Stimulated activated CD4-positive, alpha-beta T cell treated with anti-CD3 and anti-CD28 coated beads, Interleukin-12 subunit alpha, Interleukin-12 subunit beta, amount 100 ng/mL, for 24 hours (primary cell): ENCODE measurements at places on chromosomes 11 and 22.

- DNase-seq, result no peak
These were observed 1.5 kb downstream of the SIDT2 start for GRCh38 chr11:117180020-117180419.

DNA sequence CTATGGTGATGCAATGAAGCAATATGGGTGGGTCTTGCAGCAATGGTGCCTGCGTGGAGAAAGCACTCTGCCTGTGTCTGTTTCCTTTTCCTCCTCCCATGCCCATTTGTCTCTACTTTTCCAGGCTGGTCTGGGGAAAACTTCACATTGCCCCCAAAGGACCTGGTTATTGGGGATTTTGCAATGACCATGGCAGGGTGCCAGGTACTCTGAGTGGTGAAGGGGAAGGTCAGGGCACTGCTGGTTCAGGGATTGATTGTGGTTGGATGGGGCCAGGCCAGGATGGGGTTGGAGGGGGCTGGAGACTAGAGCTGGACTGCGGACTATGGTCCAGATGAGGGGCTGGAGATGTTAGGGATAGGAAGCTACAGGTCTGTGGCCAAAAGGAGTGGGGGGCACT is 92.1 kb downstream of the INSC start:
- DNase-seq, result no peak

- DNase-seq, result no peak
These were observed 59.1 kb downstream of the CLMP start for GRCh38 chr11:123135863-123136446.

DNA sequence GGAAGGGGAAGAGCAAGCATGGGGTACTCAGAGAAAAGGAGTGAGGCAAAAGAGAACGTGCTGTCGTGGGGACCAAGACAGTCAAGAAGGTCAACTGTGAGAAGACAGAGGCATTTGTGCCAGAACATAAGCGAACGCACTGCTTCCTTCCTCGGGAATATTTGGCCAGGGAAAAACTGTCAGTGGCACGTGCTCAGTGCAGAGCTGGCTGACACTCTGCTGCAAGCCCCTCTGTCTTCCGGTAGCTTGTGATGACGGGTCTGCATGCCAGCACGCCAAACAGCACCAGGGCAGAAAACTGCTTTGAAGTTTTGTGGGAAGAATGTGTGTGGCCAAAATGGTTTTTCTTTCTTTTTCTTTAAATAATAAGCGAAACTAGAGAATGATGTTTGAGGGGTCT is 60.6 kb downstream of the SMCO4 start:
- DNase-seq, result no peak

DNA sequence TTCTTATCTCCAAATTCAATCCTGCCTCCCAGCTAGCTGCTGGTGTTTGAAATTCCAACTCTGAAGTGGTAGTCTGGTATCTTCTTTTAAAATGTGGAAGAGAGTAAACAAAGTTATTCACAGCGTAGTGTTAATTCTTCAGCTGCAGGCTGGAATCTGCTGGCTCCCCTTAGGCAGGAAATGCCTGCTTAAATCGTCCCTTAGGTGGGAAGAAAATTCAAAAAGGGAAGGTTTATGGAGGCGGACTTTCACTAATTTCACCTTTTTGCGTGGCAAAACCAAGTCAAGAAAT is 439.0 kb upstream of the CCDC90B start:
- no peak for DNase-seq

DNA sequence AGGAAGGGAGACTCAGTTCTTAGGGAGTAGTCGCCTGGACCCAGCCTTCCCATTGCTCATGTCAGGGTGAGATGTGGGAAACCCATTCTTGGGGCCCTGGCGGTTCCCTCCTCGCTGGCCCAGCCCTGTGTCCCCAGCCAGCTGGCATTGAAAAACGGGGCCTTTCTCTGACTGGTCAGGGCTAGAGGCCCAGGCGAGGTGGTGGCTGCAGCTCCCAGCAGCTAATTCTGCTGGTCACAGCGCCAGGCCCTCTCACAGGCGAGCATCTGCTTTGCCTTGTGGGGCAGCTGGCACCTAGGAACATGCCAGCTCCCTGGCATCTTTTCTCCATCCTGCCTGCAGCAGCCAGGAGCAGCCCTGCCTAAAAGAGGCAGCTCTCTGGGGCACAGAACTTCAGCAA is 20.1 kb downstream of the TSPAN18 start:
- no peak for DNase-seq

DNA sequence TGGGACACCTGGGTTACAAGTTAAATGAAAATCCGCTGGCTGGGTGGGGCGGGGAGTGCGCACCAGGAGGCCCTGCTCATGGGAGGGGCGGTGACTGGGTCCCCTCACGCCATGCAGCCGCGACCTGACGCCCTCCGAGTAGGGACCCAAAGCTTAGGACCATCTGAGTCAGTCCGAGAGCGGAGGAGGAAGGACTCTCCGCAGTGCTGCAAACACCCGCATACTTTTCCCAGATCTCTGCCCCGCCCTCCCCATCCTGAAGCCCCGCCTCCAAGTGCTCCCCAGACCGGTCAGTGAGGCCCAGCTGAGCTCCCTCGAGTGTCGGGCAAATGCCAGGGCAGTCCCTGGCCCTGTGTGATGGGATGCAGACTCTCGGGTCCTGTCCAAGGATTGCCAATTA is 6.6 kb upstream of the FLI1 start:
- DNase-seq, result no peak

DNA sequence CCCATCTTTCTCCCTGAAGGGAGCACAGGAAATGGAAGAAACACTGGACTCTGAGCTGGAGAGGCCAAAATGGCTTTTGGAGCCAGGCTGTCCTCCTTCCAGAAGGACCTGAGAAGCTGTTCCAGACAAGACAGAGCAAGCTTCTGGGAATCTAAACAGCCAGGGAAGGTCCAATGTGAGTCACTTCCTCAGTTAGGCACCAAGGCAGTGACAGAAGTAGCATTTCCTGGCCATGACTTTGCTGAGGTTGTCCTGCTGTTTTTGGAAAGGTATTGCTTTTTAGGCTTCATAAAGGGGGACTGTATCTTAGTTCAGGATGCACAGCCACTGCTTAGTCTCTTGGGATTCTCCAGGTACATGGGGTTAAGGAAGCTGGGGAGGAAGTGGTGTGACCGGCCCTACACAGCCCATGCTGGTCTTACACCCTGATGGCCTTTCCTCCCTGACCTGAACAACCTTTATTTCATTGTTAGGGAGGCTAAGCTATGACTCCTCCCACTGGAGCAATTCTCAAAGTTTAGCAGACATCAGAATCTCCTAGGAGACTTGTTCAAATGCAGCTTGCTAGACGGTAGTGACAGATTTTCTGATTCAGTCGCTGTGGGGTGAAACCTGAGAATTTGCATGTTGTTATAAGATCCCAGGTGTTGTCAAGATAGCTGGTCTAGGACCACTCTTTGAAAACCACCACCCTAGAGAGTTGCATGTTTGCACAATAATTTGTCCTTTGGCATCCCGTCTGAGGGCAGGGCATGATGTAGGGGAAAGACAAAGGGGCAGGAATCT is 6.8 kb upstream of the INSC start:
- no peak for DNase-seq
